ENCODE measurements at places on chromosomes 4 and X.

GRCh38 chrX:44569122-44569521, 26.5 kb upstream of the FUNDC1 start:
- DNase-seq, result no peak

DNA sequence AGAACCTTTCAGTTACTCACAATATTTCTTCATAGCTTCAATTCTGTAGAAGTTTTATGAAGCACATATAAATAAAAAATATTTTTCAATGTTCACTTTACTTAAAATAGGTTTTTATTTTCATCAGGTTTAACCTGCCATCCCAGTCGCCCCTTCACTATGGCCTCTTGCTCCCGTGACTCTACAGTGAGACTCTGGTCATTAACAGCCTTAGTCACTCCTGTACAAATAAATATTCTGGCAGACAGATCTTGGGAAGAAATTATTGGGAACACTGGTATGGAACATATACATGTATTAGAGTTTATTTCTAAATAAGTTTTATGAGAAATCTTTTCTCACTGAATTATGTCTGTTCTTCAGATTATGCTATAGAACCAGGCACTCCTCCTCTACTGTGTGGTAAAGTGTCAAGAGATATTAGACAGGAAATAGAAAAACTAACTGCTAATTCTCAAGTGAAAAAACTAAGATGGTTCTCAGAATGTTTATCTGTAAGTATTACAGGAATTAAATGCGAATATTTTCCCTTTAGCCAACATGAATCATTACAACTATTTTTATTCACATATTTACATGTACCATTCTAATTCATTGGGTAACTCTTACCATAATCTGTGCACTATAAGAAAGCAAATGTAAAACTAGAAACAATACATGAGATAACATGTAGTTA, 45.6 kb downstream of the SPATA4 start:
- no peak for DNase-seq

GRCh38 chr4:109721033-109721432, 8.8 kb downstream of the PLA2G12A start:
- DNase-seq, result no peak

GRCh38 chr4:48196758-48197504, 62.9 kb upstream of the TXK start:
- no peak for DNase-seq

DNA sequence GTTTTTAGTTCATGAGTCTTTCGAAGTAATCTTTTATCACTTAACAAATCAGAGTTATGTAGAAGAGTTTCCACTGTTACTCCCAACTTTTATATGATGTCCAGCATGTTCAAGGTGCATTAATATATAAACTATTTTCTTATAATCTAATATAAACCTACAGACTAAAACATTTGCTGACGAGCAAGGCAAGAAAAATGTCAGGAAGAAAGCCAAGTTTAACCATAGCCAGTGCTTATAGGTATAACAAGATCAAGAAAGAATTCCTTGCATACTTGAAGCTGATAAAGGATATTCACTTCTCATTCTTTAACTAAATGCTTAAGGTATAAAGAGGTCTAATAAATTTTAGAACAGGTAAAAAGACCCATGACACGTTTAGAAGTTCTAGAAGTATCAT, 167.7 kb downstream of the NPNT start:
- no peak for DNase-seq

DNA sequence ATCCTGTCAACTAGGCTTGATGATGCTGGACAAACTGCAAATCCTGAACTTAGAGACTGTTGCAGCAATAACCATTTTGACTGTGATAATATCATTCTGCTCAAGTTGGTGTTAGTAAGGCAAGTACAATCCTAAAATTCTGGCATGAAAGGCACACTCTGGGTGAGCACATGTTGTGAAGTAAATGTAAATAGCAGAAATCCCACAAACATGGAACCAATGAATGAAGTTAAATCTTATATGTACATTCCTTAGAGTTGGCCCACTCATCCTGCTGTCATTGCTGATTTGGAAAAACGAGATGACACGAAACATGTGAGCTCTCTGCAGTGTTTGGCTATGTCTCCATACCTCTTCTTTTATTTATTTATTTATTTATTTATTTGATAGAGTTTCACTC, 21.0 kb downstream of the RBM47 start:
- DNase-seq, result no peak

- no peak for DNase-seq
Observed at GRCh38 chr4:102564399-102565059, 63.4 kb downstream of the NFKB1 start.

GRCh38 chrX:5575407-5575806, 653.3 kb downstream of the NLGN4X start:
- no peak for DNase-seq

- DNase-seq, result no peak
Observed at GRCh38 chrX:133054761-133055405, 42.0 kb downstream of the USP26 start.

- DNase-seq, result no peak
Observed at GRCh38 chr4:68346461-68346860, 3.4 kb downstream of the YTHDC1 start.

GRCh38 chr4:155597281-155597680, 69.4 kb upstream of the GUCY1A1 start:
- no peak for DNase-seq

- no peak for DNase-seq
Observed at GRCh38 chrX:36431819-36432218, 512.3 kb downstream of the CFAP47 start.

GRCh38 chr4:76780781-76781697, 116.9 kb downstream of the SOWAHB start:
- DNase-seq, result no peak

DNA sequence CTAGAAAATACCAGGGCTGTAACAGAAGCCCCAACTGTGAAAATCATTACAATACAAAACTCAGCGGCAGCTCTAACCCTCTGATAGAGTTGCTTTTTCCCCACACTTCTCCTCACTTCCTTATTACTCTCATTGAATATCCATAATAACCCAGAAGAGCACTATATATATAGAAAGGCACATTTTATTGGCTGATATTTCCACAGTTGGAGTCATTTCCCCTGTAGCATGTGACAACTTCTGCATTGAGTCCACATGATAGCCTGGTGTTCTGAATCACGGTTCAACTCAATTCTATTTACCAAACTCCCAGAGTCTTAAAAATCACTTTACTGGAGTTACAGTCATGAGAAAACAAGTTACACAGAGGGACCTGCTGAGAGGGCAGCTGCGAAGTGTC, 46.6 kb upstream of the NWD2 start:
- DNase-seq, result no peak

DNA sequence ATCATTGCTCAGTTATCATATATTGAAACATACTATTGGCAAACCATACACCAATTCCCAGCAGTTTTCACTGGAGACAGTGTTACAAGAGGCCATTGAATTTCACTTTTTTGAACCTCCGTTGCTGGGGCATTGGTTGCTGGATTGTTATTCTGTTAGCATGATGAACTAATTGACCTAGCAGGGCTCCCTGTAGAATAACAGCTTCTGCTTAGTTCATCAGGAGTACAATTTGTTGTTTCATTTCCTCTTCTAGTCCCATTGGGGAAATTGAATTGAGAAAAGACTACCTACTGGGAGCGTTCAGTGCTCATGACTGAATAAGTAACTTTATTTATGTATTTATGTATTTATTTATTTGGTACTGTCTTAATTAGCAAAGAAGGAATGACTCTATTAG, 151.6 kb downstream of the SLIT2 start:
- DNase-seq, result no peak

DNA sequence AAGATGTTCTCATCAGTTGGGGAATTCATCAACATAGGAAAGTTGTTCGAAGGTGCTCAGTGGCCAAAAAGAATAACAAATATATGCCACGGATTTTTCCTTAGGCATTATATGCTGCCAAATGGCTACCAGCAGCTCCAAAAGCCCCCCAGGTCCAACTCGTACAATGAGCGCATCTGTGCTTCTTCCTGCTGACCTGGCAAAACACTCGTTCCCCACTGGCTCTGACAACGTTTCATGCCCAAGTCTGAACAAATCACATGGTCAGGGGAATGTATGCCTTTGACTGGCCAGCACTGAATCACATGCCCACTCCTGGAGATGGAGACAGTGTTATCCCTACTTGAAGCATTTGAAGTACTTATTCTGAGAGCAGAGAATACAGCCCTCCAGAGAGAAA, 59.9 kb upstream of the SPP1 start:
- no peak for DNase-seq
